ENCODE measurements at places on chromosomes 7 and 10.

GRCh38 chr10:99784727-99785441, 2.4 kb downstream of the ABCC2 start:
- DNase-seq = no peak

GRCh38 chr7:65509368-65510186, 135.9 kb downstream of the ZNF92 start:
- peak; percentile 10 for DNase-seq

DNA sequence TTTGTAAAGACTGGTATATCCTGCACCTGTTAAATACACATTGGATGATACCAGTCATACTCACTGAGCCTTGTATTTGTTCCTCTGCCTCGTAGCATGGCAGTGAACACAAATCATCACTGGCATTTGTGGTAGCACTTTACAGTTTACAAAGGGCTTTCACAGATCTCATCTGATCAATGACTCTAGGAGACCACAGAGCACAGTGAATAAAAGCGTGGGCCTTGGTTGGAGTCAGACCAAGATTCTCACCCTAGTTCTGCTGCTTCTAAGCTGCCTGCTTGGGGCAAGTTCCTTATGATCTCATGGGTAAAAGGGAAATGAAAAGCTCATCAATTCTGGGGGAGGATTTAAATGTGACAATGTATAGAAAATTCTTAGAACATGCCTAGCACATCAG, 129.9 kb upstream of the AGK start:
- no peak for DNase-seq

DNA sequence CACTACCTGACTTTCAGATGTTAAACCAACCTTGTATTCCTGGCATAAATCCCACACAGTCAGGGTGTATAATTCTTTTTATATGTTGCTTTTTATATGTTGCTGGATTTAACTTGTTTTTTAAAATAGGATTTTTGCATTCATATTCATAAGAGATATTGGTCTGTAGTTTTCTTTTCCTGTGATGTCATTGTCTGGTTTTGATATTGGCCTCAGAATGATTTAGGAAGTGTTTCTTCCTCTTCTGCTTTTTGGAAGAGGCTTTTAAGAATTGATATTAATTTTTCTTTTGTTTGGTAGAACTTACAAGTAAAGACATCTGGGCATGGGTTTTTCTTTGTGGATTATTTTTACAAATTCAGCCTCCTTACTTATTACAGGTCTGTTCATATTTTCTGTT, 93.1 kb downstream of the CARD11 start:
- no peak for DNase-seq

DNA sequence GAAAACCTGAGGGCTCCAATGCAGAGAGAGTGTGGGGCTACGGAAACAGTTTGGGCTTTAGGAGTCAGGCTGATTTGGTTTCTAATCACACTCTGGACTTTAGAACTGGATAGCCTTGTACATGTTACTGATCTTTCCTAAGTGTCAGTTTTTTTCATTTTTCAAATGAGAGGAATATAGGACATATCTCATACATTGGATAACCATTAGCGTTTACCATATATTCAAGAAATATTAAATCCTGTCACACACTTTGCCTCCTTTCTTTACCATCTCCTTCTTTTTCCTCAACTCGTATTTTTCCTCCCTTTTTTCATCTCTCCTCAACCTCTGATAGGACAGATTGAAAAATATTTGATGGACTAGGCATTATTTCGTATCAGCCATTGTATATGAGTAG, 885.7 kb downstream of the LRMDA start:
- no peak for DNase-seq

- no peak for DNase-seq
Observed at GRCh38 chr10:22611425-22612115, 102.8 kb downstream of the PIP4K2A start.

DNA sequence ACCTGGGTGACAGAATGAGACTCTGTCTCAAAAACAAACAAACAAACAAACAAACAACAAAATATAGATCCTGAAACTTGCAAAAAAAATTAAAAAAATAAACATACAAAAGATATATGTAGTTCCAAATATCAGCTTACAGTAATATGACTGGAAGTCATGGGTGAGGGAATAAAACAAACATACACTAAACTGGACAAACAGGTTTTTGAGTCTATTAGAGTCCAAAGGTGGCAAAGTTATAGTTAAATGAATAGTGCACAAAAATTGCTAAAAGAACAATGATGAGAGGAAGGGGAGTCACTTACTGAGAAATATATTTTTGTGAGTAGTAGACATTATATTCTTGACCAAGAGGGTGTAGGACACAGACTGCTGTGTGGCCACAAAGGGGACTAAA, 16.7 kb upstream of the RSBN1L start:
- no peak for DNase-seq

DNA sequence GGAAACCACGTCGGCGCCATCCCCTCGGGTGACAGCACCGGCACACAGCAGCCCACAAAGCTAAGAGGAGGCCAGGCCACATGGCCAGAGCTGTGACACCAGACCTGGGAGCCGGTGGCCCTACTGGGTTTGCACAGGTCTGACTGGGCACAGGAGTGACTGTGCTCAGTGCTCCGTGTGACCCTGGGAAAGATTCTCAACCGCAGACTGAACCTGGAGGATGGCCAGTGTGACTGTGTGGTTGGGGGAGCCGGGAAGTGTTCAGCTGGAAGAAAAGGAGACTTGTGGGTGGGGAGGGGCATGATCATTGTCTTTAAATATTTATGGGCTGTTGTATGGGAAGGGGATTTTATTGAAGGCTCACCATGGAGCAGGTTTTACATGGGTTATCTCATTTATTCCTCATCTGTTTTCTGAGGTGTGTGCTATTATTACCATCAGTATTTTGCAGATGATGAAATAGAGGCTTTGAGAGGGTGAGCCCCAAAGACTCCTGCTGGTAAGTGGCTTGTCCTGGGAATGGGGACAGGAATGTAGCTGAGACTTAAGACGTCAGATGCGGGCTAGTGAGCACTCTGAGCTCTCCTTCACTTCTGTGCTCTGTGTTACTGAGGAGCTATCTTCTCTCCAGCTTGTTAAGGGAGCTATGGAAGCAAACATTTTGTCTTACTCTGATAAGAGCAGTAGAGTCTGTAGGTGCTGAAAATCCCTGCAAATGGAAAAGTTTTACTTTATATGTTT, 127.5 kb downstream of the TMEM178B start:
- DNase-seq = no peak

DNA sequence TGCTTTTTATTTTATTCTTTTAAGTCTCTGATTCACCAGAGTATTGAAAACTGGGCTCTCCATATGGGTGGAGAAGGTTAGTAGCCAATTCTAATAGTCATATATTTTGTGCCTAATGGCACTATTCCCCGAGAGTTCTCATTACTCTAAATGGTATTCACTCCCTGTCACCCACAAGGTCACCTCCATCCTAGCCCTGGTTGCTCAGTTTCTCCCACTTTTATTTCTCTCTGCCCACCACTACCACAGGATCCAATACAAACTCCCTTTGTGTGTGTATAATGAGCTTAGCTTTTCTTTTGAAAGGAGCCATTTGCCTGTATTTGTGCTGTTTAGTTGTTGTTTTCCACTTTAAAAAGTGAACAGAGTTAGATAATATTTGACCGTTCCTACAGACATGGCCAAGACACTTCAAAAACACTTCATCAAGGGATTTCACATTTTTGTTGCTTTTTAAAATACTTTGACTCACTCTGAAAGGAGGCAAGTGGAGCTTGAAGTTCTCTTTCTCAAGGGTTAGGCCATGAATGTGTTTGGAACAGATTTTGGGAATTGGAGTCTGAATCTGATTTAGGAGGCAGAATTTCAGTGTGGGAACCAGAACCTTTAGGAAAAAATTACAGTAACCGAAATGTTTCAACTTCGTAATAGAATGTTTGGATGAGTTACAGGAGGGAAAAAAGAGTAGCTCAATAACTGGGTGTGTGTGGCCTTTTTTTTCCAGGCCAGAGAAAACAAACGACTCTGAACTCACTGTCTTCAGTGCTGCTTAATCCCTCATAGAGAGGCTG, 321.3 kb downstream of the BICC1 start:
- DNase-seq = no peak

DNA sequence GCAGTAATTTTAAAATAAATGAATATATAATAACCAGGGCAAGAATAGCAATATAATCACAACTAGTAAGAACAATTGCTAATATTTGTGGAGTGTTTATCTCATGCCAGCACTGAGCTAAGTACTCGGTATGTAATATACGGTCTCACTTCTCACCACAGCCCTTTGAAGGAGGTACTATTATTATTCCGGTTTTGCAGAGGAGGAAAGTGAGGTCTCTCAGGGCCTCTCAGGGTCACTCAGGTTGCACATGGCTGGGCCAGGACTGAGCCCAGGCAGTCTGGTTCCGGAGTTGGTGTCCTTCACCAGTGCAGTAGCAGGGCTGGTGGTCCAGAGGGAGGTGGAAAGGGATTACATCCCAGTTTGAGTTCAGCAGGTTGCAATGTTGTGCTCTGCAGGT, 80.9 kb downstream of the CHN2 start:
- no peak for DNase-seq

GRCh38 chr10:77746047-77746707, 108.6 kb upstream of the KCNMA1 start:
- no peak for DNase-seq

DNA sequence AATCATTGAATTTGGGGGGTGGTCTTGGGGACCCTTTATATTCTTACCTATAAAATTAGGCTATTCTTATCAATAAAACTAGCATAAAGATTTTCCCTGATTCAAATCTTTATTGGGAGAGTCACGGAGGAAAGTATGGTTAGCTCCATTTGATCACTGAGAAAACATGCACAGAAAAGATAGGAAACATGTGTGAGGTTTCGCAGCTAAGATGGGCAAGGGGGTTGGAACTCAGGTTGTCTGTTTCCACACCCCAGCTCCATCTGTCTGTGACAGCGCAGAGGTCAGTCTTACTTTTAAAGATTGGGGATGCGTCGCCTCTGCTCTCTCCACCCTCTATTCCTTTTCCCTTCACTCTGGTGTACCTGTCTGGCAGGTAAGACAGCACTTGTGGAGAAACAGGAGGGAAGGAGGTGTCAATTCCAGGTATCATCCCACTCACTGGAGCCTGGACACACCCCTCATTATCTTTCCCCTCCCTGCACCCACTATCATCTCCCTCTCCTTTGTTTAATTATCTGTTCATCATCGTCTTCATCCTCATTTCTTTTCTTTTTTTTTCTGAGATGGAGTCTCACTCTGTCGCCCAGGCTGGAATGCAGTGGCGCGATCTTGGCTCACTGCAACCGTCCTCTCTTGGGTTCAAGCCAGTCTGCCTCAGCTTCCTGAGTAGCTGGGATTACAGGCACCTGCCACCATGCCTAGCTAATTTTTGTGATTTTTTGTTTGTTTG, 2.4 kb upstream of the DENND10 start:
- no peak for DNase-seq

DNA sequence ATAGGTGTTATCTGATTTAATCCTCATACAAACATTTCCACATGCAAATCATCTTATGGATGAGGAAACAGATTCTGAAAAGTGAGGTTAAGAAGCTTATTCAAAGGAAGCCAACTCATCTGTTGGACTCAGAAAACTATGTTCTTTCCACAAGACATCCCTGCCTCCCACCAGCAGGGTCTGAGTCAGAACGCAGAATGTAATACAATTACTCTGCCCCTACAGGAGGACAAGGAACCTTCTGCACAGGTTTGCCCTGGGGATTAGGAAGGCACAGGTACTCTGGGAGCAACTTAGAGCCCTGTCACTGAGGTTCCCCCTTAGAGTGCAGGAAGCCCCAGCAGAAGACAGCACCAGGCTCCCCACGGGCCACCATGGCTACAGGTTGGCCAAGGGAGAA, 255.7 kb downstream of the TNS3 start:
- no peak for DNase-seq

GRCh38 chr7:152881893-152882292, 122.3 kb downstream of the ACTR3B start:
- no peak for DNase-seq

- no peak for DNase-seq
Observed at GRCh38 chr10:118793545-118793944, 38.8 kb upstream of the CACUL1 start.

GRCh38 chr10:15293862-15294842, 76.9 kb downstream of the FAM171A1 start:
- no peak for DNase-seq

GRCh38 chr10:94107191-94107590, 113.5 kb downstream of the PLCE1 start:
- no peak for DNase-seq

DNA sequence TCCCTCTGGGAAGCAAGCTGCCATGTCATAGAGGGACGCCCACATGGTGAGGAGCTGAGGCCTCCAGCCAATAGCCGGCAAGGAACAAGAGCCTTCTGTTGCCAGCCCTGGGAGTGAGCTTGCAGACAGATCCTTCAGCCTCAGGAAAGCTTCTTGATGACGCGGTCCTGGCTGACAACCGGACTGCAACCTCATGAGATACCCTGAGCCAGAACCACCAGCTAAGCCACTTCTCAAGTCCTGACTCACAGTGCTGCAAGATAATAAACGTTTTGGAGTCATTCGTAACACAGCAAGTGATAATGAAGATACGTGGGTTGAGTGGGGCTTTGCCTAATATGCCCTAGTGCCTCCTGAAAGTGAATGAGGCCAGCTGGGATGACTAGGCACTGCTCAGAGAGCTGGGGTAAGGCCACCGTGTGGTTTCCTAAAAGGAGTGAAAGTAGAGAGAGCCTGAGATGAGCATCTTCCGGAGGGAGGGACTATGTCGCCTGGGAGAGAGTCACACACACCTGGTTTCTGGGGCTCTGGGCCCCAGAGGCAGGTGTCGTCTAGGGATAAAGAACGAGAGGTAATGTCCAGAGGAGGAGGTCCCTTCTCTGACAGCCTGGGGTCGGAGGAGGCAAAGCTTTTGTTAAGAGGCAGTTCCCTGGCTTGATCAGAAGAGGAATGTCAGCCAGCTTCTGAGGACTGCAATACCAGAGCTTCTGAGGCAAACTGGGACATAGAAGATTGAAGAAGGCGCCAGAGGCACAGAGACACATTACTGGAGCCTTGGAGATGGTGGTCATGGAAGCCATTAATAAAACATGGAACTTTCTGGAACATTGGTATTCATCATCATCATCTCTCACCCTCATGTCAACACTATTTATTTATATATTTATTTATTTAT, 53.6 kb downstream of the PYROXD2 start:
- peak; percentile 70 for DNase-seq

DNA sequence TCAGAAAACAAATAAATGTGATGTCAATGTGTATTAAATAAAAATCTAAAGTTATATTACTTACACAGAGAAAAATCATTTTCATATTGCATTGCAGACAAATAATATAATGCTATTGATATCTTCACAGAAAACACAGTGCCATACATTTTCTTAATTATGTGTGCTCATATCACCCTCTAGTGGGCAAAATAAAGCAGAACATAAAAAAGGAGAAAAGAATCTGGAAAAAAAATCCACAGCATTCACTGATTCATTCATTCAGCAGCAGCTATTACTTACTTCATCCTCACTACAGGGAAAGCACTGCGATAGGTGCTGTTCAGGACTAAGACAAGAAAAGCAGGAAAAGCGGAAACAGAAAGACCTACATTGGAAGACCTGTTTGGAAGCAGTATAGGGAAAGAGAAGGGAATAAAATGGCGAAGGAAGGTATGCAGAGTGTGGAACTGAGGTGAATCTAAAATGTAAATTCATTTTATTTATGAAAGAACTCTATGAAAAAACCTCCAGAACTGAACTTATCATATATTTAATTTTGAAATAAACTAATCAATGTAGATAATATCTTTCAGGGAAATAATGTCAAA, 73.2 kb downstream of the POT1 start:
- DNase-seq = no peak

- no peak for DNase-seq
Observed at GRCh38 chr10:96639899-96640298, 53.1 kb upstream of the TM9SF3 start.

GRCh38 chr7:116679500-116679899, 7.5 kb downstream of the MET start:
- DNase-seq = no peak

Data from heart right ventricle (tissue), 16 donors.